ENCODE measurements at places on chromosomes 11 and 22.
A peak's percentile ranks its signal among the peaks of the same experiment; 100 is the strongest.

GRCh38 chr11:116879800-116880625 is 42.6 kb upstream of the APOA1 start:
- peak; percentile 83 for DNase-seq

- no peak for DNase-seq
Observed at GRCh38 chr11:100356035-100356434, 331.1 kb upstream of the ARHGAP42 start.

- no peak for DNase-seq
Observed at GRCh38 chr11:109512249-109512648, 90.3 kb downstream of the C11orf87 start.

DNA sequence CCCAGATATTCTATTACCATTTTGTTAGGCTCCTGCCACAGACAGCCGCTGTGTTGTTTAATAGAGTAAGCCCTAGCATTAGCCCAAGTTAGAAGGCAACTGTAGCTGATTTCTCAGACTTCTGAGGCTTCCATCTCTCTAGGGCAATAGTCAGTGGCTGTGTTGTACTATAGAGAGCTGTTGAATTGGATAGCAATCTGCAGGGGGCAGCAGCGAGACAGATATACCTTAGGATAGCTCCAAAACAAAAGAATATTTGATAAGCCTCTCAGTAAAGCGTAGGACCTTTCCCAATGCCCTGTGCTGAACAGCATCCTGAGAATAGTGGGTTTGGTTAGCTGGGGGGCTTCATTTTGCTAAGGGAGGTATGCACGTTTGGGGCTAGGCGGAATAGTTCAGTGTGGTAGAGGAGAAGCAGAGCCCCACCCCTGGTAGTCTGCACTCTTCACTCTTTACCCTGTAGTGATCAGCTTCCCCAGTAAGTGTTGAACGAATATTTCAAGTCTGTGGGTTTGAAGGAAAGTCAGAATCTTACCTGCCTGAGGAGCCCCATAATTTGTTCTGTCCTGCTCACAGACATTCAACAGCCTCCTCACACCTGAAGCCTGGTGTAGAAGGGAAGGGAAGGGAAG is 515.1 kb downstream of the INSC start:
- peak; percentile 43 for DNase-seq
